Stimulated activated CD4-positive, alpha-beta T cell treated with anti-CD3 and anti-CD28 coated beads, Interleukin-12 subunit alpha, Interleukin-12 subunit beta, amount 100 ng/mL, for 24 hours (primary cell): ENCODE measurements at places on chromosomes 3 and 15.

- DNase-seq, result no peak
Measured at GRCh38 chr3:29481969-29482767, 201.3 kb downstream of the RBMS3 start.

- no peak for DNase-seq
Measured at GRCh38 chr15:99721104-99721778, 12.0 kb downstream of the LYSMD4 start.

DNA sequence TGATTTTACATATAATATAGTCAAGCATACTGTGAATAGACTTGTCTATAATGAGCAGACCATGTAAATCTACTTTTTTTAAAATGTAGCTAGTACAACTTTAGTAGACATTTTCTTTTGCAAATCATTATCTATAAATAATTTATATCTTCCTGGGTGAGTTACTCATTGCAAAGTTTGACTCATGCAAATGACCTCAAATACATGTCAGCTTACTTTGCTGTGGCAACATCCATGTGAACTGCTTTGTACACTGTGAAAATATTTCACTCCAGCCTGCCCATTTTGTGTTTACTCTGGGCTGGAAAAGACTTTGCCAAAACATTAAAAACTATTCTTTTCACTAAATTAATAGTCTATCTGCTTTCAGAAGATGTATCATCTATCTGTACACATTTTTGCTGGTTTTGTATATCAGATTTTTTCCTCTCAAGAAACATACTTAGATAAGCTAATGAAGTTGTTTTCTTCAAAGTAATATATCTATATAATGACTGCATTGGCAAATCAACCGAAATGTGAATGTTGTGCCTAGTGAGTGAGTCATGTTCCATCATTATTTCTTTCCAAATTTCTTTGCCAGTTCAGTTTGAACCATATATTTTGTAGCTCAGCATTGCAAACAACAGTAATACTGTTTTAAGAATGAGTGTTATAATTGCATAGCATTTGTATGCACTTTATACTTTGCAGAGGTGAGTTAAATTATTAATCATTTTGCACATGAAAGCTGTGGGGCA lies 26.5 kb downstream of the IGSF10 start:
- DNase-seq, result no peak

GRCh38 chr3:111681661-111682426 lies 86.7 kb upstream of the ZBED2 start:
- DNase-seq, result no peak

- no peak for DNase-seq
Measured at GRCh38 chr15:52440414-52440813, 88.3 kb downstream of the MYO5A start.

GRCh38 chr3:172030181-172030580 lies 9.2 kb upstream of the FNDC3B start:
- DNase-seq, result no peak

GRCh38 chr3:140177943-140178342 lies 243.0 kb downstream of the CLSTN2 start:
- DNase-seq, result no peak

DNA sequence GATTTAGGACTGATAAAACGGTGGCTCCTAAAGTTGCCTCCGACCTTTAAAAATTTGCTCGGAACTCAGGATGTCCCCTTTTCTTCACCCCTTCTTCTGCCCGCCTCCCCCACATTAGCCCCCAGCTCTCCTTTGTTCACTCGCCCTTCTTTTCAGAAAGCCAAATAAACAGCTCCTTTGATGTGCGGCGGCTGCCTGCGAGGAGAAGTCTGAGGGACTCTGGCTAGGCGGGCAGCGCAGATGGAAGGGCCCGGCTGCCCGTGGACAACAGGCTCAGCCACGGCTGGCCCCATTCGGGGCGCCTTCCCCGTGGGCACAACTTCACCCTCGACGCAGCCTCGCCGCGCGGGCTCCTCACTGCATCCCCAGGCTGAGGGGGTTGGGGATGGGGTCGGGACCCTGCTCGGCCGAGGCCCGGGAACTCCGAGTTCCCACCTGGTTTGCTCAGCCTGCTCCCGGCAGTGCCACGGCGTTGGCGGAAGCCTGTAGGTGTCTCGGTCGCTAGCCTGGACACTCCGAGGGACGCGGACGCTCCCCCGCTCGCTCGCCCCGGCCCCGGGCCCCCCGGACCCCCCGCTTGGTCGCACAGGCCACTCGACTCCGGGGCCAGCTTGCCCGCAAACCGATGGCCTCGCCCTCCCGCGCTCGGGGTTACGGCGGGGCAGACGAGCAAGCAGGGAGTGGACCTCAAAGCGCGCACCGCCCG lies 897 bp upstream of the TLE3 start:
- no peak for DNase-seq

DNA sequence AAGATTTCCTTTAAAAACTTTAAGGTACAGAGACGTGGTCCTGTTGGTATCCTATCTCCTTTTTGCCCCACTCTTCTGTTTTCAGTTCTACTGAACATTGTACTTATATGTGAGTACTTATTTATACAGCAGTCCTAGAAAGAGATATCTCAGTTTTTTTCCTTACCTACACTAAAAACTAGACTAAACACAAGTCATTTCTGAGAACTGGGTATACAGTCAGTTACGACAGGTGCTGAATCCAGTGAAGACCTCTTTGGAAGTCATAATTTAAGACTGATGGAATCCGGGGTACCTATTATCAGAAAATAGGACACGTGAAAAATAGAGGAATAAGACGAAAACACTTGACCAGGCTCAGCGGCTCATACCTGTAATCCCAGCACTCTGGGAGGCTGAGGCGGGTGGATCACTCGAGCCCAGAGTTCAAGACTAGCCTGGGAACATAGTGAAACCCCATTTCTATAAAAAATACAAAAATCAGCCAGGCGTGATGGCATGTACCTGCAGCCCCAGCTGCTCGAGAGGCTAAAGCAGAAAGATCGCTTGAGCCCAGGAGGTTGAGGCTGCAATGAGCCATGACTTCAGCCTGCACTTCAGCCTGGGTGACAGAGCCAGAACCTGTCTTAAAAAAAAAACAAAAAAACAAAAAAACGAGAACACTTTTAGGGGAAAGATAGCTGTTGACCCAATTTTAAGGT lies 76.3 kb downstream of the KLHL25 start:
- DNase-seq, result no peak

GRCh38 chr3:119594066-119594465 lies 3.6 kb upstream of the PLA1A start:
- no peak for DNase-seq

- no peak for DNase-seq
Measured at GRCh38 chr3:16183601-16184270, 9.3 kb downstream of the GALNT15 start.

- no peak for DNase-seq
Measured at GRCh38 chr3:167972502-167972901, 123.2 kb downstream of the GOLIM4 start.

GRCh38 chr3:42635111-42635510 lies 18.4 kb upstream of the ZBTB47 start:
- no peak for DNase-seq

- no peak for DNase-seq
Measured at GRCh38 chr3:29759411-29760225, 478.7 kb downstream of the RBMS3 start.

- no peak for DNase-seq
Measured at GRCh38 chr3:194083637-194084224, 52.2 kb upstream of the HES1 start.

- DNase-seq, result no peak
Measured at GRCh38 chr15:85570336-85570735, 189.9 kb downstream of the AKAP13 start.

GRCh38 chr15:51223771-51224229 lies 114.6 kb downstream of the CYP19A1 start:
- DNase-seq, result no peak

GRCh38 chr15:58605931-58606530 lies 143.5 kb downstream of the ADAM10 start:
- no peak for DNase-seq

DNA sequence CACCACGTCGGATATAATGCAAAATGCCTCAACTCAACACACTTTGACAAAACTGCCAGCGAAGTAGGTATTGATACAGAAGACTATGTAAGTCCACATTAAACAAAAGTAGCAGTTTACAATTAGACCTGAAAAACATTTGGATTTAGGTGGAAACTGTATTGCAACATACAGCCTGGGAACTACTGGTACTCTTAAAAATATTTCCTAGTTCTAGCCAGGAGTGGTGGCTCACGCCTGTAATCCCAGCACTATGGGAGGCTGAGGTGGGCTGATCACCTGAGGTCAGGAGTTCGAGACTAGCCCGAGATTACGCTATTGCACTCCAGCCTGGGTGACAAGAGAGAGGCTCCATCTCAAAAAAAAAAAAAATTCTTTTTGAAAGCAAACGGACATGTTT lies 246.2 kb downstream of the ZBTB20 start:
- DNase-seq, result no peak

- no peak for DNase-seq
Measured at GRCh38 chr15:41879321-41879845, 14.5 kb downstream of the SPTBN5 start.

DNA sequence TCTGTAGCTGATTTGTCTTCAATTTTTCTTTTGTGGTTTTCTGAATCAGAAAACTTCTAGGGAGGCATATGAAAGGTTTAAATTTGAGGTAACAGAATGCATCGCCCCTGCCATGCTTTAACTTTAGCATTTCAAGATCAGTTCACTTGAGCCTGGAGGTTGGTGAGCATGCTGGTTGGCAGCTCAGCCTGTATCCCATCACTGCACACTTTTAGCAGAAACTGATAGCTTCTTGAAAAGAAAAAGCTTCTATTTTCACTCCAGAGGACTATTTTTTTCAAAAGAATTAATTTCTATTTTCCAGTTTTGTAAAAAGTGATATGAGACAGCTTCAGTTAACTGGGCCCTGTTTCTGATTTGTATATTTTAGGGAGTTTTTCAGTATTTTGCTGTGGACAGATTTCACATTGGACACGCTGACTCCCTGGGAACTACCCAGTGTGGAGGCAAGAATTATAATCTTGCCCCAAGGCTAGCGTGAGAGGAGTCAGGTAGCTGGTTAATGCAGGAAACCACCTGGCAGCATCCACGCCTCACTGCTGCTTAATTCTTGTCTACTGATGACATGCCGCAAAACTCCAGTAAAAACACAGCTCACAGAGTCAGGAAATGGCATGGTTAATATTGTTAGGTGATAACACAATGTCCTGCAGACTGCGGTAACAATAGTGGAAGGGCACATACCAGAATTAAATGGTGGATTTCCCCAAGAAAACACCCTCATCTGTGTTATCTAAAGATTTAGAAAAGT lies 71.4 kb downstream of the DUT start:
- DNase-seq, result no peak

- no peak for DNase-seq
Measured at GRCh38 chr3:145801696-145802095, 359.3 kb downstream of the PLOD2 start.

GRCh38 chr15:85396554-85396953 lies 16.2 kb downstream of the AKAP13 start:
- DNase-seq, result no peak

DNA sequence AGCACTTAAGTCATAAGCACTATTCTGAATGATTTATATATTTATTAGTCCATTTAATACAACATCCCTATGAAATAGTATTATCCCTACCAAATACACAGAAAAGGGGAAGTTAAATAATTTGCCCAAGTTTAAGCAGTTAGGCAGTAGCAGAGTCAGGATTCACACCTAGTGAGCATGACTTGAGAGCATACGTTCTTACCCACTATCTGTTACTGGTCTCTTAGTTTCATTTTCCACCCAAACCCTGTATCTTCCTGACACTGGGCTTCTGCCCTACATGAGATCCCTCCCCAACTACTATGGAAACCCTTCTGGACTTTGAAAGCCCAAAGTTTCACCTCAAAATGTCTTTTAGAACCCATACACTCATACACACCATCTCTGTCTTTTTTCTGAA lies 4.4 kb upstream of the ATOSA start:
- DNase-seq, result no peak

GRCh38 chr3:60652829-60653228 lies 598.4 kb downstream of the FHIT start:
- no peak for DNase-seq

GRCh38 chr15:85592148-85592547 lies 202.6 kb downstream of the KLHL25 start:
- no peak for DNase-seq

DNA sequence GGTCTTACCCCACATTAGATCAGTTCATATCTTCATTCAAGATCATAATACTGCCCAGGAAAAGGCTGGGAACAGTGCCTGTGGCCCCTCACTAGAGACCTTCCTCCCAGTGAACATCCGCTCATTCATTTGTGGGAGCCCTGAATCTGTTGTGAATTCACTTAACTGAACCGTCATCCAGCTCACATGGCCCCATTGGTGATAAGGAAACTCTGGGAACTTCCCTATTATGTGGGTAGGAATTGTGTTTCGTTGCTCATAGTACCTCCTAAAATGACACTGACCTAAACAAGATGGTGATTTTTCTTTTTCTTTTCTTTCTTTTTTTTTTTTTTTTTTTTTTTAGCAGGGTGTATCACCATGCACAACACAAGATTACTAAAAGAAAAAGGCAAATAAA lies 6.8 kb upstream of the MESP2 start:
- no peak for DNase-seq

DNA sequence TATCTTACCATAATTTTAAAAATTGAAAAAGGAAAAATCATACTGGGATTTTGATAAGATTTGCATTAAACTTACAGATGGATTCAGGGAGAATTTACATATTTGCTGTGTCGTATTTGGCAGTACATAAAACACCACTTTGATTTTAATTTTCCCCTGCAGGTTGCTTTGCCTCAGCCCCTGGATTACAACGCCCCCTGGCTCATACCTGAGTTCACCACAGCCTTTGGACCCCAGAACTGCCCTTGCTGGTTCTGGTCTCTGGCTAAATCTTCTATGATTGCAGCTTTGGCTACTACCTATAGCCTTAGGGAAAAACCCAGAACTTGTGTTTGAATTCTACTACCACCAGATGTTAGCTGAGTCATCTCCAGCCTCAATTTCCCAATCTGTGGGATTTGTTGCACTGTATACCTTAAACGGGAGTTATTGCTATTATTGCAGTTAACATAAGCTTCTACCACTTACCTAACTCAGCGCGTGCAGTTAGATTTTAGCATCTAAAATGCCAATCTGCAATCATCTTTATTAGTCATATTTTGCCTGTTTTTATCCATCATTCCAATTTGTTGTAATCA lies 315.7 kb upstream of the GADL1 start:
- no peak for DNase-seq

DNA sequence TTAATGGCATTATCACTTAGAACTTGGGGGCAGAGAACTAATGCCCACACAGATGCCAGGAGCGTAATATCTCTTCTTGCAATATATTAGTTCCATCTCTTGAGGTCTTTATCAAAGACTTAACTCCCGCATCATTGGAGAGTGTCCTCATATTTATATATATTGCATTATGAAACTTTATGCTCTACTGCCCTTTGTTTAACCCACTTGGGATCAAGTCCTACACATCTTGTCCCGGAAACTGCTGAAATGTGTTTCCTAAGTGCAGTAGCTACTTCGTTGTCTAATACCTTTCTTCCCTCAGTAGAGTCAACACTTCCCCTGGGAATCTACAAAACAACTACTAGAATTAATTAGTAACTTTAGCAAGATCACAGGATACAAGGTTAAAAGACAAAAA lies 1029.2 kb downstream of the OTOL1 start:
- DNase-seq, result no peak

GRCh38 chr3:50890688-50891344 lies 216.1 kb downstream of the DOCK3 start:
- no peak for DNase-seq

- DNase-seq, result no peak
Measured at GRCh38 chr15:77398927-77399326, 21.0 kb downstream of the PEAK1 start.

- DNase-seq, result no peak
Measured at GRCh38 chr15:100909989-100910955, 8.9 kb upstream of the LRRK1 start.
